ENCODE measurements at places on chromosomes 2 and 18.
A peak's percentile ranks its signal among the peaks of the same experiment; 100 is the strongest.

GRCh38 chr2:88074854-88075292, 7.2 kb downstream of the SMYD1 start:
- peak; percentile 55 for DNase-seq

GRCh38 chr18:9831036-9831722, 54.6 kb upstream of the TXNDC2 start:
- no peak for DNase-seq

GRCh38 chr2:212548455-212548819, 9.8 kb upstream of the ERBB4 start:
- DNase-seq: no peak

DNA sequence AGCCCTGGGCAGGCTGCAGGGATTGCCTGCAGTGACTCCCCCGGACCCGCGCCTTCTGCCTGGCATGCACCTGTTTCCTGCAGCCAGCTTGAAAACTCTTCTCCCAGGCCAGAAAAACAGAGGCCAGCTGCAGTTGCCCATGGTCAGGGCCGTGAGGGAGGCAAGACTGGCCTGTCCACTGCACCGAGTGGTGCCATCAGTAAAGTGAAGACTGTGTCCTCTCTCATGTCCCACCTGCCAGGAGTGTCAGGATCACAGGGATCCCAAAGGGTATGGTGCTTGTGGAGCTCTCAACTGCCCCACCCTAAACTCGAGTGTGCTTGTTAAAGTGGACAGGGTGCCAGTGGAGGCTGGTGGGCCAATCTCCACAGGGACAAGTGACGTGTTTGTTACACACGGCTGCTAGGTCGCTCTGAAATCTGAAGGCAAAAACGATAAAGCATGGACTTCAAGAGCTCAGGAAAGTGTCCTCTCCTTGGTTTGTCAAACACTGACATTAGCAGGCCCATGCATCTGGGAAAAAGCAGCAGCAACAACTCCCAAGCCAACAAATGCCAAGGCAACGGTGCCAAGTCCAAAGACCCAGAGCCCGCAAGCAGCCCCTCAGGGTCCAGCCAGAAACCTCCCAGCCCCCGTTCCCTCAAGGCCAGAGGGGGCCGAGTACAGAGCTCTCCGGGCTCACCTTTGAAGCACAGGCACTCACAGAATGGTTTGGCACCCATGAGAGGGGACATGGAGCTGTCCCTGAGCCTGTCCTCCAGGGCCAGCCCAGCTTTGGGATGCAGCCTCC, 213.2 kb downstream of the HDAC4 start:
- no peak for DNase-seq

DNA sequence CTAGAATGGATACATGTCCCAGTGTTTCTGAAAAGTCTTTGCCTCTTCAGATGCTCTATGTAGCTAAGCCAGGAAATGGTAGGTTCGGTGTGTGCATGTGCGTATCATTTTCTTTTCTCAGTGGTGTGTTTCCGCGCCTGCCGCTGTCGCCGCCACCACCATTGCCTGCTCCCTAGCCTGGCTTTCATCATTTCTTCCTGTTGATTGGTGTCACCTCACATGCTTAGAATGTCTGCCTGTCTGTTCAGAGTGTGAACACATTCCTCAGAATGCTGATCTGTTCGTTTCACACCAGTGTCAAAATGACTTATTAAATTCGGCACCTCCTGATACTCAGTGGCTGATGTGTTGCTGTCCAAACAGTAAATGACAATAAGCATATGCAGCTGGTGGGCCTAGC, 255.2 kb upstream of the SPRED2 start:
- no peak for DNase-seq

GRCh38 chr2:195682077-195682476, 25.1 kb downstream of the SLC39A10 start:
- no peak for DNase-seq

DNA sequence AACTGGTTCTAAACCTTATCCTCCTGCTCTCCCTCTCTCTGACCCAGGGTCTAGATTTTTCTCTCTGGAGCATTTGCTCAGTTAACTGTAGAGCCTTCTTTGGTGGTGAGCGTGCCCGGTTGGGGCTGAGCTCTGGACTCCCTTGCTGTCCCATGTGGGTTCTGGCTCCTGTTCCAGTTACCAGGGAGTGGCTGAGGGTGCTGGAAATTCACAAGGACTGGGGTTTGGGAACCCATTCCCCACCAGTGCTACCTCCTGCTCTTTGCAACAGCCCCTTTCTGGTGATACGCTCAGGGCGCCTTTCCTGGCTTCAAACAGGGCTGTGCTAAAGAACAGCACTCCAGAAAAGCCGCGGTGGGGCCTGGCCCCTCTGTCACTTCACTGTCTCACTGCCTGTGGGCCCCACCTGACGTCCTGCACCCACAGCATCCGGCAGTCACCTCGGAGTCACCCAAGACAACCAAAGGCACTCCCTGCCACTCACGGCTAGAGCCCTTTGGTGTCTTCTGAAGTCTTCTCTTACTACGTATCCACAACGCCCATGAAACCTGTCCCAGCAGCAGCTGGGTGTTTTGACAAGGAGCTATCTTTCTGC, 41.3 kb downstream of the CAPN13 start:
- no peak for DNase-seq

GRCh38 chr2:5677133-5677532, 15.1 kb upstream of the SOX11 start:
- DNase-seq: no peak

DNA sequence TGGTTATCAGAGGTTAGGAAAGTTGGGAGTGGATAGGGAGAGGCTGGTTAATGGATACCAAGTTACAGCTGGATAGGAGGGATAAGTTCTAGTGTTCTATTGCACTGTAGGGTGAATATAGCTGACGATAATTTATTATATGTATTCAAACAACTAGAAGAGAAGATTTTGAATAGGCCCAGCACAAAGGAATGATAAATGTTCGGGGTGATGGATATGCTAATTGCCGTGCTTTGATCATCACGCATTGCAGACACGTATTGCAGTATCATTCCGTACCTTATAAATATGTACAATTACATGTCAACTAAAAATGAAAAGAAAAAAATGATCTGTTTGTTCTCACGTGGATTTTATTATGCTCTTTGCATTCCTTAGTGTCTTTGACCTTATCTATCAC, 369.2 kb upstream of the PKDCC start:
- no peak for DNase-seq

DNA sequence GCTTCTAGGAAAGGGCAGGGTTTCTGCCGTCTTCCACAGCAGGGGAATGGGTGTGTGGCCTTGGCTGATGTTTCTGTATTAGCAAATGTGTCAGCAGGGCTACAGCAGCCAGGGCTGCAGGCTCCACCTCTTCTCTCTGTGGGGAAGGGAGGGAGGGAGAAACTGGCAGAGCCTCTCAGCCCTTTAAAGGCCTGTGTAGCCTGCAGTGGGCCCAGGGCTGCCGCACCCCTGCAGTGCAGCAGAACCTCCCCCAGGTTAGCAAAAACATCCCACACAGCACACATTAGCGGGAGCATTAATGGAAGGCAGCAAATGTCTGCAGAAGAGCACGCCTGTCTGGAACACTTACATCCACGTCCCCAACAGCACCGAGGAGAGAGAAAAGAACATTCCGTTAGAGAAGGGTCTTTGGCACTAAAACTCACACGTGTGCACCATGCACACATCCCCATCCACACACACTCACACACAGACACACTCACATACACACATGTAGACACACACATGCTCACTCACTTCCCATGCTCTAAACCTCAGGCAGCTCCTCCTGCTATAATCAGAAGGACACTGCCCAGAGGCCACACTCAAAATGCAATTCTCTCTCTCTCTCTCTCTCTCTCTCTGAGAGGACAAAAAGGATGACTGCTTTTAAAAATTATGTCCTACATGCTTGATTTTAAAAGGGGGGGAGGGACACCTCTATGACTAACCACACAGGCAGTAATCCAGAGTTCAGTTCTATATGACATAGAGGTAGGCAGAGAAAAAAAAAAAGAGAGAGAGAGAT, 24.1 kb downstream of the MRPL35 start:
- no peak for DNase-seq

GRCh38 chr2:26494199-26494598, 16.3 kb upstream of the OTOF start:
- no peak for DNase-seq

DNA sequence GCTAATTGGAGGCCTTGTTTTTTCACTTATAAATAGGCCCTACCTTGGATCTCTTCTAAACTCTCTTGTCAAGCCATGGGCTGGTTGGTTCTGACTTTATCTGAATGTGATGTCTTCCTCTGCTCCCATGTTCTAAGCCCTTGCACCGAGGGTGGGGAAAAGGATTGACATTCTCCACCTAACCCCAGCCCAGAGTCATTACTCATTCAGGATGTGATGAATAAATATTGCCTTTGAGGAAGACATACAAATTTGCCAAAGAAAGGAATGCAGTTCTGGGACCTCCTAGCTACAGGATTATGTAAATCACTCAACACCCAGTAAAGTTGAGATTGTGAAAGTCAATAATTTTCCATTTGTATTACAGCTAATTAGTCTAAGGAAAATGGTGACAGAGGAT, 142.1 kb upstream of the LYPD6 start:
- no peak for DNase-seq

DNA sequence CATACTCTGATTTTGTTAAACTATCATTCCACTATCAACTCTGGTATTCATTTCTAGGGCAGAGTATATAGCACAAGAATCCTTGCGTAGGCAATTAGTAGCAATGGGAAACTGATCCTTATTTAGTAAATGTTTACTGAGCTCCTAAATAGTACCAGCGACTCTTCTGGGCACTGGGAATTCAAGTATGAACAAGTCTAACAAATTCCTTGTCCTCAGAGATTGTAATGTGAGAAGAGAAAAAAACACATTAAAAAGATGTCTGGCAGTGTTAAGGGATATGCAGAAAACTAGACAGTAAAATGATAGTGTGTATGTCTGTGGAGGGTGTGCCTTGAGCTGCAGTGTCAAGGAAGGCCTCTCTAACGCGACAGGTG, 721 bp downstream of the METTL5 start:
- no peak for DNase-seq

DNA sequence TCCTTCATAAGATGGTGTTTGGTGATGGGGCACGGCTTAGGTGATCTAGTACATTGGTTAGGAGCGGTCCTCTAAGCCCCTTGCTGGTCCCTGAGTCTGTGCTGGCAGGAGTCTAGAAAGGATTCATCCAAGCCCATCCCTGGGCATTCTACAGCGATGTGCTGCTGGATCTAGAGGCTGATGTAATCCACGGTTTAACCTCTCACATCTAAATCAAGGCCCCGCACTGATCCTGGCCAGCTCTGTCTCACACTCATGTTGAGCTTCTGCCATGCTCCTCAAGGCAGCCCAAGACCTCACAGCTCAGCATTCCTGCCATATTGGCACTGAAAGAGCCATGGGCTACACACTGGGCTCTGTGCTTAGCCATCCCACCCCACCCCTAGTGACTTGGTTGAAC, 664.8 kb downstream of the STK39 start:
- DNase-seq: no peak

DNA sequence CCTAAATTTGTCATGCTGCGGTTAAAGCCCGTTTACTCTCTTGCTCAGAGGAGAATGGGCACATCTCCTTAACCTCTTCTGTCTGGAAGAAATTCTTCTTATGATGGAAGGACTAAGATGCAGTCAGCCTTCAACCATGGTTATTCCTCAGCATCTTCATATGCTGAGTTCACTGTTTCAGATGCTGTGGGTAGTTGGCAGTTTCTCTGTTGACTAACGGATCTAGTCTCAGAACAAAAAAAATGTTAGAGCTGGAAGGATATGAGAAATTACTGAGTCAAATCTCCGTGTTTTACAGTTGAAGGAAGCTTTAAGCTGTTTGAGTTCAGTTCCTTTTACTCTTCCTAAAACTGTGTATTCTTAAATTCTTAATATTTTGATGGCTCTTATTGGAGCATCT, 43.6 kb upstream of the PGAP1 start:
- DNase-seq: no peak

- DNase-seq: no peak
These were observed 101.8 kb downstream of the AKAIN1 start for GRCh38 chr18:5095239-5095638.

DNA sequence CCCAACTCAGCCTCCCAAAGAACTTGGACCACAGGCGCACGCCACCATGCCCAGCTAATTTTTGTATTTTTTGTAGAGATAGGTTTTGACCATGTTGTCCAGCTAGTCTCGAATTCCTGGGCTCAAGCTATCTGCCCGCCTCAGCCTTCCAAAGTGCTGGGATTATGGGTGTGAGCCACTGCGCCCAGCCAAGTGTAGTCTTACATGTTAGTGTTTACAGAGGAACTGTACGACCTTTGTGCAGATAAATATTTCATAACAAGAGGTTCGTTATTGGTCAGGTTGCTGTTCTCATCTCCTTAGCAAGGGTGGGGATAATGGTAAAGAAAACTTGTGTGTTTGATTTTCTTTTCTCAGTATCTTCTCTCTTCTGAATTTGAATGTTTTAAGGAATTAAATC, 46.5 kb downstream of the RALBP1 start:
- DNase-seq: no peak

DNA sequence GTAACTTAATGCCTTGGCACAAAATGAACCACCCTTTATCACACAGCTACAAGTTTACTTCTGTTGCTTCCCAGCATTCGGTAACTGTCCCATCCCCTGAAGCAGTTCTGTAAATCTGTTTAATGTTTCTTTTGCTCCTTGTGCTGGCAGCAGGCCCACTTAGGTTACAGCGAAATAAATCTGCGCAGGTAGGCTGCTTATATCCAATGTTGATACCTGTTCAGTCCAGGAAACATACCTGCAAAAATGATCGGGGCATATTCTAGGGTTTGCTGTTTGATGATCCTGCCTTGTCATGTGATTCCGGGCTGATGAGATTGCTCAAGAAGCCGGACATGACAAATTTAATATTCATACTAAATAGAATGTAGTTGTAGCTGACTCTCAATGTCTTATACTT, 23.3 kb downstream of the PELI1 start:
- DNase-seq: no peak

GRCh38 chr2:20317197-20317596, 33.4 kb downstream of the PUM2 start:
- DNase-seq: no peak

DNA sequence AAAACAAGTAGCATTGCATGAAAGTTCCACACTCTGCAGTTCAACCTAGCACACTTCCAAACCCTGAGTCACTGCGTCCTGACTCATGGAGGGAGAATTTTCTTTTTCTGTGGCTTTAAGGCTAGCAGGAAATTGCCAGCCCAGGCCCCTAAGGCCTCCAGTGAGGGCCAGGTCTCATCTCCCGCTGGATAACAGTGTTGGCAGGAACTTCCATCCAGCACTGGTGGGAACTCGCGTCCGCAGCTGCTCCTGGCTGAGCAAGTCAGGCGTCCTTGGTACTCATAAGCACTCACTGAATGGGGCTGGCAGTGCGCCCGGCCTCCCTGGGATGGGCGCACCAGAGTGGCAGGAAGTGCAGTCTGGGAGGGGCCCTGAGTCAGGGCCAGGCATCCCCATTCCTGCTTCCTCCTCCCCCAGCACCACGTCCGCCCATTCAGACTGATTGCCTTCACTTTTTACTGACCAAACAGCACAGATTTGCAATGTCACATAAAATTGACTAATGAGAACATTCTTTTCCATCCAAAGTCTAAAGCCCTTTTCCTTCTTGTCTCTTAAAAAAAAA, 14.3 kb downstream of the MALL start:
- no peak for DNase-seq

DNA sequence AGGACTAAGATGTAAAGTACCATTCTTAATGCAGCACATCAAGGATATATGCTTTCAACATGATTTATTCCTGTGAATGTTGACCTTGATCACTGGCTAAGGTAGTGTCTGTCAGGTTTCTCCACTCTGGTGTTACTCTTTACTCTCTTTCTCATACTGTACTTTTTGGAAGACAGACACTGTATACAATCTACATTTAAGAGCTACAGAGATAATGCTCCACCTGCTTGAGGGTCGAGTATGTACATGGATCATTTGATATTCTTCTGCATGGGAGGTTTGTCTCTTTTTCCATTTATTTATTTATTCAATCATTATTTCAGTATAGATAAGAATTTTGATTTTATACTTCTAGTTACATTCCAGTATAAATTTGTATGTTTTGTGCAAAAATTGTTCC, 199.5 kb upstream of the RGPD4 start:
- no peak for DNase-seq

Measured in SIG-M5 (cell line).